LHCN-M2 (cell line): ENCODE measurements at places on chromosomes 11 and 22.

DNA sequence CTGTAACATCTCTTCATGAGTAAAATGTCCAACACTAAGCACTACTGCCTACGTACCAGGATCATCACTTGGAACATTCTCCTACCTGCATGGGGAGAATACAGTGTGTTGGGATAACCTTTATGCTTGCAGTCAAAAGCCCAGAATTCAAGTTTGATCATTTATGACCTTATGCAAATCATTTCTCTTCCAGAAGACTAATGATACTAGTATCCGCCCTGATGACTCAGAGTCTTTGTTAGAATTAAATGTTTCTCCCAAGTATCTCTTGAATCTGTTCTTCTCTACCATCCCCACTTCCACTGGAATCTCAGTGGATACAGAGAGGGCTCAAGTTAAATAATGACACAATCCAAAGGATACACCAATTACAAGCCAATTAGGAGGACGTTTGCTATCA, 12.4 kb downstream of the MAJIN start:
- DNase-seq = no peak

DNA sequence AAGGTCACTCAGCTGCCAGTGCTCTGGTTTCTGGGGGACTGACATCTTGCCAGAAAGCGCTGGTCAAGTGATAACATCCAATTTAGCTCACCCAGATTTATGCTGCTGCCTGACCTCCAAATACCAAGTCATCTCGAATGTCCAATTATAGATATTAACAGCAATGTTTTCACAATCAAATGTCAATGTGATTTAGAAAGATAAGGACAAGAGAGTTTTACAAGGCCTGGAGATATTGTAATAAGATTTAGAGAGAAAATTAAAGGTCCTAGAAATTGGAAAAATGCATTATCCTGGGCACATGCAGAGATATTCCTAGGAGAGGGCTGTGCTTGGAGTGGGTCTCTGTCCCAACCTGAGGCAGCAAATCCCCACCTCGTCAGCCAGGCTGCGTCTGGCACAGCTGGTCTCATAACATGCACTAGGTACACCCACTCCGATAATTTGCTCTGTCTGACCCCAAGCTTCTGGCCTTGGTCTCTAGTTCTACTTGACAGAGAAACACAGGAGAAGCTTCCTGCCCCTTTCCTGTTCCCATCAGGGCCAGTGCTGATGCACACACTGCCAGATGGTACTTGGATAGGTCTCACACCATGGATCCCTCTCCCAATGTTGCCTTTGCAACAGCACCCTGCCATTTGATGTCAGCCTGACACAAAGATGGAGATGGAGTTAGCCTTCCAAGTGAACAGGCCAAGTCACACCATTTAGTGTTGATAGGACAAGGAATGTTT, 28.6 kb downstream of the USH1C start:
- DNase-seq = no peak

DNA sequence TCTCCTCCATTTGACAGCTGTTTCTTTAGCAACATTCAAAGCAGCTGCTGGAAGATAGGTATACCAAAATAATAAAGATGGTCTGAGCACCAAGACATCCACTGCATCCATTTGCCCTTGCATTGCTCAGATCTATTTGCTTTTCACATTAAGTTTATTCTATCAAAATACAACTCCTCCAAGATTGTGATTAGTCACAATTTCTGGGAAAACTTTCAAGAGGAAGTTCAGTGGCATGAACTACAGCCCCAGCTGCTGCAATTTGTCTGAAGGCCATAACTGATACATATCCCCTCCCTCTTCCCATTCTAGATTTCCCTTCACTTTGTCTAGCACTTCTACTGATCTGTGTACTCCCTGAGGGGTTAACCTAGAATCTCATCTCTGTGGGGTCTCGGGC, 117.5 kb upstream of the CEP126 start:
- peak; percentile 85 for DNase-seq

- DNase-seq = no peak
Observed at GRCh38 chr22:42171417-42171816, 40.8 kb upstream of the CYP2D6 start.

DNA sequence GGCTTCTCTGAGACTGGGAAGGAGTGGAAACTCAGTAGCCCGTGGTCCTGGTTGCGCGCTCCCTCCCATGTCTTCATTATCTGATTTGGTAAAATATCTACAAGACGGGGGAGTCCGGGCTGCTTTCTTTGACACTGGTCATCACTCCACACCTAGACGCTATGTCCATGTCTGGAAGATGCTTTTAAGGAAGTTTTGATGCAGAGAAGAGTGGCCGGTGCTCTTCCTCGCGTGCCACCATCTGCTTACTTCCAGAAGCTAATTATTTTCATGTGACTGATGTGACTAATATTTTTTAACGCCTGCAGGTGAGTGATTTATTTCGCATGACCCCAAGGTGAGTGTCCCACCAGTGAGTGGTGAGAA, 339 bp upstream of the TRIM21 start:
- no peak for DNase-seq

DNA sequence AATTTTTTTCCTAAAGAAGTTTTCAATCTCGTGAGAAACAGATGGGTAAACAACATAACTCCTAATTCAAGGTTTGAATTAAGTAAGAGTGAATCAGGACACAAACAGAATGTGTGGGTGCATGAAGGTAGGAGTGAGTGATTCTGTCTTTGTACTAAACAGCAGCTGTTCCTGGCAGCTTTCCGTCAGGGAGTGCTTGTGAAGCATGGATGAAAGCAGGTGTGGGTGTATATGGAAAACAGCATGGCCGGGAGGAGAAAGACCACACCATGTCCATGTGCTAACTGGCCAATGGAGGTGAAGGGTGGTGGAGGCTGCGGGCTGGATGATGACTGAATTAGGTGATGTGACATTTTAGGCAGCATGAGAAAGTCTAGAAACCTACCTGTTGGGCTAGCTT, 49.6 kb downstream of the BARX2 start:
- no peak for DNase-seq

GRCh38 chr11:44775366-44775984, 48.7 kb downstream of the TSPAN18 start:
- peak; percentile 36 for DNase-seq

DNA sequence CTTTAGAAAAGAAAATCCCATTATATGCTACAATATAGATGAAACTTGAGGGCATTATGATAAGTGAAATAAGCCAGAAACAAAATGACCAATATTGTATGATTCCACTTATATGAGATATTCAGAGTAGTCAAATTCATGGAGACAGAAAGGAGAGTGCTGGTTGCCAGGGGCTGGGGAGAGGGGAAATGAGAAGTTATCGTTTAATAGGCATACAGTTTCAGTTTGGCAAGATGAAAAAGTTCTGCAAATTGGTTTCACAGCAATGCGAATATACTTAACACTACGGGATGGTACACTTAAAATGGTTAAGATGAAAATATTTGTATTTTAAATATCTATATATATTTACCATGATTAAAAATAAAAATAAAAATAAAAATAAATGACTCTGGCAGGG, 31.1 kb upstream of the RDX start:
- DNase-seq = no peak

GRCh38 chr22:35375031-35375430, 5.9 kb upstream of the HMOX1 start:
- DNase-seq = peak; percentile 76
